ENCODE measurements at places on chromosomes 1 and 21.

GRCh38 chr1:217614200-217614712 is 16.6 kb downstream of the GPATCH2 start:
- no peak for DNase-seq

- no peak for DNase-seq
Observed at GRCh38 chr1:14377386-14377785, 221.1 kb upstream of the KAZN start.

DNA sequence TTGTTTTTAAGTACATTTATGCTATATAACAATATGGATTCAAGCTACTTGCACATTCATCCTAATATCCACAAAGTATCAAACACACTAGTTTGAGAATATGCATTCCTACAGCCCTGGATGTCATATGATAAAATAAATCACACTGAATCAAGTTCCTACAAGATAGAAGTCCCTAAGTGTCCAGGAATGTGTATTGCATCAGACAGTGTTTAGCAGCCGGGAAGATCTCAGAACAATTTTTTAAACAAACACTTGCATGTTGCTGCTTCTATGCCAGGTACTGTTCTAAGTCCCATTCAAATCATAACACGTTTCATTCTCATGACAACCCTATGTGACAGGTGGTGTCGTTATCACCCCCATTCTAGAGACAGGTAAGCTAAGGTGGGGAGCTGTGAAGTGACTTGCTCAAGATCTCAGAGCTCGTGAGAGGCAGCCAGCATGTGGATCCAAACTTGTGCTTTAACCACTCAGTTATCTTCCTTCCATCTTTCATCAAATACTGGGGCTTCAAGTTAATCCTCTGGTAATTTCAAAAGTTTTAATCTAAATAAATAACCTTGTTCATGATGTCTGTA is 68.3 kb upstream of the KIF26B start:
- DNase-seq: no peak

DNA sequence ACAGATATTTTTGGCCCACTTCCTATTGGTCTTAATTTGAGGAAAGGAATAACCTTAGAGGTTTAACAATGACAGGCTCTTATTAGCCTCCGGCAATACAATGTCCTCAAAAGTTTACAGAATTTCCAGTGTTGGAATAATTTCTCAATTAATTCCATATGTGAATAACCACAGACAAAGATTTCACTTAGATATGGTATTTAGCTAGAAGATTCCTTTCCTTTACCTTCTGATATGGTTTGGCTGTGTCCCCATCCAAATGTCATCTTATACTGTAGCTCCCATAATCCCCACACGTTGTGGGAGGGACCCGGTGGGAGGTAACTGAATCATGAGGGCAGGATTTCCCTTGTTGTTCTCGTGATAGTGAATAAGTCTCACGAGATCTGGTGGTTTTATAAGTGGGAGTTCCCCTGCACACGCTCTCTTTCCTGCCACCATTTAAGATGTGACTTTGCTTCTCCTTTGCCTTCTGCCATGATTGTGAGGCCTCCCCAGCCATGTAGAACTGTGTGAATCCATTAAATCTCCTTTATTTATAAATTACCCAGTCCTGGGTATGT is 54.9 kb upstream of the RGS7 start:
- no peak for DNase-seq

GRCh38 chr21:44751799-44752636 is 40.6 kb upstream of the TSPEAR start:
- DNase-seq: no peak

DNA sequence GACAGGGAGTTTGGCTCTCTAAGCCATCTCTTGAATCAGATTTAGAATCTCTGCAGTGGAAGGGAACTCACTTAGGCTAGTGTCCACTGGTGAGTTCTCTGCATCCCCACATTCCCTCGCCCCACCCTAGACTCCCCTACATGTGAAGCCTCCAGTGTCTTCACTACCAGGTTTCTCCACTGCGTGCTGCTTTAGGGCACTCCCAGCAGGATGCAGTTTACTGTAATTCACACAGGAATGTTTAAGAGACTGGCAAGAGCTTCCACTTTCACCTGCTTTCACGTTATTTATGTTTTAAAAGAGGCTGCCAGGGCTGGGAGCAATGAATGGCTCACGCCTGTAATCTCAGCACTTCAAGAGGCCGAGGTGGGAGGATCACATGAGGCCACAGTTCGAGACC is 60.2 kb downstream of the KAZN start:
- no peak for DNase-seq

GRCh38 chr1:169563019-169563615 is 23.2 kb downstream of the F5 start:
- DNase-seq: no peak

GRCh38 chr1:217425422-217425821 is 205.5 kb downstream of the GPATCH2 start:
- no peak for DNase-seq

- no peak for DNase-seq
Observed at GRCh38 chr21:20443558-20444155, 554.6 kb upstream of the NCAM2 start.

DNA sequence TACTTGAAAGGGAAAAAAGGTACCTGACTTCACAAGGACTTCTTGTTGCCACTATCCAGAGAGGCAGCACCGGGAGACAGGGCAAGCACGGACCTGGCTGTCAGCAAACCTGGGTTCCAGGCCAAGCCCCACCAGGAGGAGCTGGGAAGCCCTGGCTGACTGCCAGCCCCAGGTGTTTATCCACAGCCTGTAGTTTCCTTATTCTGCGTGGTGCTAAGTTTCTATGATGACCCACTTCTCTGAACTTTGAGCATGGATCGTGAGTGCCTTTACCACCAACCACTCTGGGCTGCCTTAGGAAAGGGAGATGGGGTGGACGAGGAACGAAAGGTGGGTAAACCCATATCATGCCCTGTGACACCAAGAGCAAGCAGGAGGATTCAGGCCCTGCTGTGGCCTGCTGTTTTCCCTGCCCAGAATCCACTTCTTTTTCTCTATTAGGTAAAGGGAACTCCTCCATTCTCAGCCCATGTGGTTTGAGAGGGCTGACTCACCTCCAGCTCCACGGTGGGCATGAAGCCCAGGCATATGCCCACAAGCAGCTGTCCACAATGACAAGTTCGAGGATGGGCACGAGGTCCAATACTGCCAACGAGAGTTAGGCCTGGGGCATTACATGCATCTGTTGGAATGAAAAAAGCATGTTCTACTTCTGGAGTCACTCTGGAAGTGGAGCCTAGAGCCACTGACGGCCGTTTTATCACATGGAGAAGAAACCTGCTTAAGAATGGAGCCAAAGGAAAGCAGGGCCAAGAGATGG is 20.3 kb downstream of the TSPAN2 start:
- DNase-seq: no peak

GRCh38 chr1:36247538-36247937 is 23.3 kb downstream of the THRAP3 start:
- DNase-seq: no peak

- DNase-seq: no peak
Observed at GRCh38 chr1:178643349-178643748, 81.7 kb upstream of the RALGPS2 start.

DNA sequence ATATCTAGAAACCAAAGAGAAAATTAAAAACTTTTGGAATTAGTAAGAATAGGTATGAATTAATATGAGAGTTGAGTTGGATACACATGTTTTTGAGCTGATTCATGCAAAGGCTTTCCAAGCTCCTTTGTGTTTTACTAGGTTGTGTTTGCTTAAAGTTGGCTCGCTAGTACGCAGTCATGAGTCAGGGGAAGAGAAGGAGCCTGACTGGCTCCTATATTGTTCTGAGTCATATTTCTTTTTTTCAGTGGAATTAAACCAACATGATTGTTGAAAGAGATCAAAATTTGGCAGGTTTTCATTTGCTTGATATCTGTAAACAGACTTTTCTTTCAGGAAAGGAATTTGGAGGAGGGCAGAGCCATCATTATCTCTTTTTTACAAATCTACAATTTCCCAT is 66.7 kb downstream of the MAGI3 start:
- no peak for DNase-seq

DNA sequence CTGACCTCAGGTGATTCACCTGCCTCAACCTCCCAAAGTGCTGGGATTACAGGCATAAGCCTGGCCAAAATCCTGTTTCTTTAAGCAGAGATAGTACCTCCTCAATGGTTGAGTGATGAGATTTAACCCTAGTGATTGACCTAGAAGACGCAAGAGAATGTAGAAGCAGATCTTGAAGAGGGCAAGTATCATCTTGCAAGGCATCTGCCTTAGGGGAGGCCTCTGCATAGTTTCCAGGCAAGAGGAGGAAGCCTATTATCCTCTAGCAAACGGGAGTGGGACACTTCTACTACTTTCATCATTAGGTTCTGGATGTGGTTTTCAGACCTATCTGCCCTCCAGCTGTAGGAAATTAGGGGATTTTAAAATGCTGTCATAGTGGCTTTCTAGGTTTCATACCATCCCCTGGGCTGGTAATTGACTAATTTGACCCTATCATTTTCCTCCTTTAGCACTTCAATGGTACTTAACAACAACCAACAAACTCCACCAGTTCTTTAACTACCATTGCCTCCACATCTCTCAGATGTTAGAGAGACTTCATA is 10.0 kb upstream of the TRIM62 start:
- no peak for DNase-seq

- DNase-seq: no peak
Observed at GRCh38 chr1:174935961-174936727, 63.6 kb upstream of the CACYBP start.

GRCh38 chr1:31809698-31810097 is 6.1 kb downstream of the SPOCD1 start:
- no peak for DNase-seq
